NCI-H1417 treated with DMSO at 0.1 percent for 48 hours (cell line): ENCODE measurements at places on chromosomes 3 and 15.

DNA sequence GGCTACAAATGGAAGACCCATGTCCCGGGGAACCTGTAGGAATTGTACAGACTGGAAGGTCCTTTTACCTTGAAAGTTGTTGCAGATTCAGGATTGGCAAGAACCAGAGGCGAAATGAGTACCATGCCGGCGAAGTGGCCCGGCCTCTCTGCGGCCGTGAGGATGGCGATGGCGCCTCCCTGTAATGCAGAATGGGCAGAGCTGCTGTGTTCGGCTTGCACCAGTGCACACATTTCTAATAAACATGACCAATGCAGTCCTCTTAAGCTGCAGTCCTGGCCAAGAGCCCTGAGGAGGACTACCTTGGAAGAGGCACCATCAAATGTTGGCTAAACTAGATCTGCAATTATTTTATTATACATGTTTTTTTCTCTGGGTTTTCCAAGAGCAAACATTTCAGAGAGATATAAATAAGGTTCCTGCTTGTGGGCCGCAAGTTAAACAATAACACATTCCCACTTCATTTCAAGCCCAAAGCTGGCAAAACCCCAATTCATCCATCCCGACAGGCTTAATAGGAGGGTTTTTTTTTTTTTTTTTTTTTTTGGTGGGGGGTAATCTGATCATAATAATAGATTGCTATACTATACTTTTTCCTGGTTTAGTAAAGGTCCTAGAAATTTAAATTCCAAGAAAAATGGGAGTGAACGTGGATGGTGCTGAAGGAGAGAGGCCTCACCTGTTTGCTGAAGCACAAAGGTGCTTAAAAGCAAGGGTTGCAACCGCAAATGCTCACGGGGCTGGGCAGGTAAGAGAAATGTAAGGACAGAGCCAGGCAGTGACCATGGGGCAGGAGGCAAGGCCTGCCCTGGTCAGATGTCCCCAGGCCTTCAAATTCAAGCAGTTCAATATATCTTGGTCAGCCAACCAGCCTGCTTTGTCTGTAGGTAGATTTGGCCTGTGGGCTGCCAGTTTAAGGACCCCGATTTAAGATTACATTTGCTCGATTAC lies 48.5 kb downstream of the ABTB1 start:
- no peak for DNase-seq

DNA sequence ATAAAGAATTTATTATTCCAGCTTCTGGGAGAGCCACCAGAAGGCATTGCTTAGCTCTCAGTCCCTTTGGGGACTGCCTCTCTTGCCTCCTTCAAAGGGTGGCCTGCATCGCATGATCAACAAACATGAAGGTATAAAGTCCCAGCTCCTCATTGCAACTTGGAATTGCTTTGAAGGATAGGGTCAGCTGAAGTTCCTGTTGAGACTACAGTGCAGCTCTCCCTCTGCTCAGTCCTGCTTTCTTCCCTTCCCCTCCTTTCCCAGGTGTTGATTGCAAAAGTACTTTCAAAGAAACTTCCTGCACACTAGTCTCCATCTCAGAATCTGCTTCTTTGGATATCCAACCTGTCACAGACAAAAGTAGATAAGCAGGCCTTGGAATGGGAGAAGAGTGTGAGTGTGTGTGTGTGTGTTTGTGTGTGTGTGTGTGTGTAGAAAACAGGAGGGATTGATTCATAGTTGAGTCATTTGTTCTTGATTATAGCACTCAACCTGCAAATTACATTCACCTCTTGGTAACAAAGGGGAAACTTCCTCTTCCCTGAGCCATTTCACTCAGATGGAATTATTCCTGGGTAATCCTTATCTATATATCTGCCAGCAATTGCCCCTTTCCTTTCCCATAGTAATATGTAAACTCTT lies 13.7 kb downstream of the CCR8 start:
- no peak for DNase-seq

DNA sequence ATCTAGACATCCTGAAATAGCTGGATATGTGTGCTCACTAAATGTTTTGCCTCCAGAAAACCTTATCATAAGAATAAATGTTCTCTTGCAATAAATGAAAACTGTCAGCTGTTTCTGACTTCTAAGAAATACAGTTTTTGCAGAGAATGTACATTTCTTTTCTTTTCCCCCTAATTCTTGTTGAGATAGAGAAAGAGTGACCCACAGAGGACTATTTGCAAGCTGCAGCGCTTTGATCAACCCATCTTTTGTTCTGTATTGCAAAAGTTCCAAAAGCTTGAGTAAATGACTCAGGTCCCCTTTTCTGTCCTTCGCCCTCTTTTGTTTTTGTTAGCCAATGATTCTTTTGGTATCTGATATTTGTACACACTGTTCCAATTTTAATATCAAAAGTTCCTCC lies 141.9 kb downstream of the BBX start:
- no peak for DNase-seq

DNA sequence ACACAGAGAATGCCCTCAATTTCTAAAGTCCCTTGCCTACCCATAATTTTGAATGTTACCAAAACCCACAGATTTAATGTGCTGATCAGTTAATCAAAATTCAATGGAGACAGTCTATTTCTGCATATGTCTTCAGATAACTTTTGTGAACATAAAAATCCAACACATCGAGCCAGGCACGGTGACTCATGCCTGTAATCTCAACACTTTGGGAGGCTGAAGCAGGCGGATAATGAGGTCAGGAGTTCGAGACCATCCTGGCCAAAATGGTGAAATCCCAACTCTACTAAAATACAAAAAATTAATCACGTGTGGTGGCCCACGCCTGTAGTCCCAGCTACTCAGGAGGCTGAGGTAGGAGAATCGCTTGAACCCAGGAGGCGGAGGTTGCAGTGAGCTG lies 49.3 kb downstream of the PEAK1 start:
- DNase-seq = no peak

DNA sequence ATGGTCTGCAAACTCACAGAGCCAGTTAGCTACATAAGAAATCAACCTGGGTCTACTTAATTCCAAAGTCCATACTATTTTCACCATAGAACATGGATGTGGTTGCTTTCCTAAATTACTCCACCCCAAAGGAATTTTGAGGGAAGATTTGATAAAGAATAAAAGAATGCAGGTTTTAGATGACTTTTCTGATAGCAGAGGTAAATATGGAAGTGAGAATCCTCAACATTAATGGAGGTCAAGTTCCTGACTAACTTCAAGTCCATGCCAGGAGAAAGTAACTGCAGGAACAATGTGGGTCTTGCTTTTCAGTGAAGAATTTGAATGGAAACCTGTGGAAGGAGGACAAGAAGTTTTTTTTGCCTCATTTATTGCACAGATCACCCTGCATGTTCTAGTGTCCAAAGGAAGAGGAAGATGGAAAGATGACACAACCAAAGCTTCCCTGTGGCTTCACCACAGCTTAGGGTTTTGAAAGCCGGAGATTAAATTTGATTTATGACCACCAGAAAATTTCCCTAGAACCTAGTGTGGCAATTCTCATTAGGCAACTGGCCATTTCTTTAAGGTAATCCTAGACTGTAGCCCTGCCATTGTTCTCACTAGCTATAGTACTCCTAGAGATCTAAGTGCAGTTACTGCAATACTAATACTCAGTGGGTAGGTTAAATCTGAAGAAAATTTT lies 429.7 kb downstream of the RAP2B start:
- DNase-seq = no peak

GRCh38 chr15:90646662-90647305 lies 70.4 kb upstream of the BLM start:
- no peak for DNase-seq

GRCh38 chr15:36912311-36912712 lies 188.0 kb downstream of the MEIS2 start:
- no peak for DNase-seq

- no peak for DNase-seq
Observed at GRCh38 chr15:67685008-67685599, 140.2 kb upstream of the SKOR1 start.

DNA sequence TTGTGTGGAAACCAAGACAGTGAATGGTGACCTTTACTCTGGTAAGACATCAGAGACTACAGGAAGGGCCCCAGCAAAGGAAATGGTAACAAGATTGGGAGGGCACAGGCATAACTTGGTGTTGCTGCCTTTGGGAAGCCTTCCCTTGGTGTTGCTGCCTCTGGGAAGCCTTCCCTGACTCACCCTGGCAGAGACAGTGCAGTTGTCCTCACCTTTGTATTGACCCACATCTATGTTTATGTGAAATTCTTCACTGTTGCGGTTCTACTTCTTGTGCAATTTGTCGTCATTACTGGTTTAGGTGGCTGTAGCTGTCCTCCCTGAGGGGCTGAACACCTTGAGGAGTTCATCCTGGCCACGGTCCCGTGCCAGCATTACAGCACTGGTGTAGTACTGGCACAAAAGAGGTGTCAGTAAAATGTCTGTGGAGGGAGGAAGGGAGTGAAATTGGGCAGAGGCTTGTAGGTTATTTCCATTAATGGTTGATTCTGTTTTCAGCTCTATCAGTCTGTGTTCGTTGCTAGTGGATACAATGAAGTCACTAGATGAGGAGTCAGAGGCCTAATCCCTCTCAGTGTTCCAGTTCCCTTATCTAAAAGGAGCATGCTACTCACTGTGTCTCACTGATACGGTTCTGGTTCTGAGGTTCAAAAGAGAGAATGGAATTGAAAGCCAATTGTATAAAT lies 21.6 kb downstream of the IFT122 start:
- no peak for DNase-seq

DNA sequence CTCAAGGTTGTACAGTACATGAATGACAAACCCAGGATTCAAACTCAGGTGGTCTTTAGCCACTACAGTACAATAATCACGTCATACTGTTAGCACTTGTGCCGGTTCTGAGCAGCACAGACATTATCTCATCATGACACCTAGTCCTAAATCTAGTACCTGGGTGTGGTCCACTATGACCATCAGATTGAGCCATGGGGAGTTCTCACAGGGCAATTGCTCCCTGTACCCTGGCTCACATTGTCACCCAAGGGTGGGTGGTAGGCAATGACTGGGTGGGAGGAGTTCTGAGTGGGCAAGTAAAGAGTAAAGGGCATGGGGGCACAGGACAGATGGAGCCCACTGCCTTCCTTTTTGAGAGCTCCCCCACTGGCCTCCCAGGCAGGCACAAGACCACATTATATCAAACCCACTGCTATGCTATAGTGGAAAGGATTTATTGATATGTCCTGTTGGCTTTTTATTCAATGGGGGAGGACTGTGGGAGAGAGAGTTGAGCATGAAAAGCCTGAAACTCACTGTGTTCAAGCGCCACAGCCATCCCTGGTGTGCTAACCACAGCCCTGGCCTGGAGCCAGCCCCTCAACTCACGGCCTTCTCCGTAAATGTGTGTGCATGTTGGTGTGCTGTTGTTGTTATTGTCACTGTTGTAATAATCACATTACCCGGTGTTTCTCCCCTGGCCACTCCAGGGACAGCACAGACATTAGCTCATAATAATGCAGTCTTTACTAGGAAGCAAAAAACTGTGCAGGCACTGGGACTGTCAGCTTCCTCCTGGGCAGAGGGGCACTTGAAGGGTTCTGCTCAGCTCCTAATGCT lies 27.3 kb downstream of the ADCY5 start:
- no peak for DNase-seq

DNA sequence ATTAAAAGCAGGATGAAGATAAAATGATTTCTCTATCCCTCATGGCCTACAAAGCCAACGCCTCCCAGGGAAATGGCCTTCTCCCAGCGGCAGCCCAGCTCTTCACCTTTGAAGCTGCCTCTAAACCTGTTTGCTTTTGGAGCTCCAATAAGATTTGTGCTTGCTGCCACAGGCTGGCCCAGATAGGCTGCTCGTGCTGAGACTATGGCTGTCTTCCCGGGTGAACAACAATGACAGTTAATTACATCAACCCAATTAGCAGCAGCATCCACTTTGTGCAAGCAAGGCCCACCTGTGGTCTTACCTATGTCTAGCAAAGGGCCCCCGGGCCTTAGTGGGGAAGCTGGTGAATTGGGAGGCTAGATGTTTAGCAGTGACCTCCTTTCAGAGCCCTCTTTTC lies 179.6 kb downstream of the P3H2 start:
- no peak for DNase-seq

GRCh38 chr3:126956866-126957650 lies 25.9 kb upstream of the PLXNA1 start:
- no peak for DNase-seq

- DNase-seq = no peak
Observed at GRCh38 chr3:46848271-46849044, 14.8 kb downstream of the MYL3 start.

- DNase-seq = peak; percentile 20
Observed at GRCh38 chr3:8328967-8329366, 172.7 kb upstream of the LMCD1 start.

GRCh38 chr3:11457135-11457534 lies 184.9 kb downstream of the ATG7 start:
- DNase-seq = no peak

DNA sequence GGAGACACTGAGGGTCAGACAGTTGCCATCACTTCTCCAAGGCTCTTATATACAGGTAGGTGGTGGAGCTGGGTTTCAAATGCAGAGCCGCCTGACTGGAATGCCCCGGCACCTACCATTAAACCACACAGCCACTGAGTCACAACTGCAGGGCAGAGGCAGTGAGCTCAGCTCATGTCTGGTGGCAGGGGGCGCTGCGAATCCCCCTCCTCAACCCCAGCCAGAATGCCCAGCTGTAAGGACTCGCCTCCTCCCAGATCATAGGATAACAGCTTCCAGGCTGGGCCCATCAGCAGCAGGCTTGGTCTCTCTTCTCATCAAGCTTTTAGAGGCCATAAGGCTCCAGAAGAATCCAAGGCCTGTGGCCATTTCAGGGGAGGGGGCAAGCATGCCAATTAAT lies 26.4 kb downstream of the ADCY5 start:
- no peak for DNase-seq
